Cardiac muscle cell (in vitro differentiated cells and primary cell): ENCODE measurements at places on chromosomes 6 and 20. TPM values are rescaled to one million over a fixed set of nuclear protein-coding genes. Genes with fewer than 3 reads are reported as not detected.

GRCh38 chr20:35013421-35014411 lies 58.0 kb downstream of the MYH7B start:
- DNase-seq: no peak

DNA sequence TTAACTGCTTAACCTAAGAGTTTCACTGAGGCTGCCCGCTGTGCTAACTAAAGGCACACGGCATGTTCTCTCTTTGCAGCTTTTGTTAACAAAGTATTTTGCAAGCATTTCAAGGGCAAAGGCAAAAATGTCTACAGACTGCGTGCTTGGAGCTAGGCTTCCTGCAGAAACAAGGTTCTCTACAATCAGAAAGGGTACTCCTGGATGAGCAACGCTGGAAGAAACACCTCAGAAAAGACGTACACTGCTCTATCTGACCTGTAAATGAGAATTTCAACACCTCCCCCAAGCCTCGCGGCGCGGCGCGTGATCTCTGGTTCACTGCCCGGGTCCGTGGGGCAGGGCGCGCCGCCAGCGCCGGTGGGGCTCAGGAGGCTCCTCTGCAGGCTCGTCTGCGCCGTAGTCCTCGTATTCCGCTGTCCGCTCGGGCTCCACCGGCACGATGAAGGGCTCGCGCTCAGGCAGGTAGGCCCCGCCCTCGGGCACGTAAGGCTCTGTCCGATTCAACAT lies 120.9 kb downstream of the COL12A1 start:
- DNase-seq: no peak

- no peak for DNase-seq
These were observed 287.1 kb downstream of the GMDS start for GRCh38 chr6:1958257-1958656.

DNA sequence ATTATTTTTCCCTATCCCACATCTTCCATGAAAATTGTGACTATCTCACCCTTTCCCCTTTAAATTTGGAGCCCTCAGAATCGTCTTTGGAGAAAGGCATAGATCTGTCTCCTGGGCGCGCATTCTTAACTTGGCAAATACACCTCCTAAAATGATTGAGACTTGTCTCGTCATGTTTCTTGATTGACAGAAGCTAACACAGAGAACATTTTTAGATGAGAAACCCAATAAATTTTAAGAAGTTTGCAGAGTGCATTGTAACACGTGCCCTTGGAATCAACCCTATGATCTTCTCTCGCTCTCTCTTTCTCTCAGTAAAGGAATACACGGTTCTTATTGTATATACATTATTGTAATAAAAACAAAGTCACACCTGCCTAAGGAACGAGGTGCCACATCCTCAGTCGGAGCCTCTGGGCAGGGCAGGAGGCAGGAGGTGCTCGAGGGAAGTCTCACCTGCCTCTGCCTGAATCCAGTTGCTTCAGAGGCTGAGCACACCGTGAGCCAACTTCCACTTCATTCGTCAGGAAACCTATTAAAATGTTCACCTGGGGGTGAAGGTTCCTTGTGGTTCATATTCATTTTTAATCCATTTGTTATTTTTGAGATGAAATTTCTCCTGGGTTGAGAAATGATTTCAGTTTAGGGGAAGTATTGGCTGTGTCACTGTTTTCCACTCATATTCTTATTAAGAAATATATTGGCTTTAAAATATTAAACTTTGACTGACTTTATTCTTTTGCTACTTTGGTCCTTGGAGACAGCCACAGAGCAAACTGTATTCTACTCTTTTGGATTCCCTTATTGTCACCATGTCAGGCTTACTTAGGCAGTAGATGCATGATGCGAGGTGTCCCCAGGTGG lies 90.5 kb upstream of the THBS2 start:
- no peak for DNase-seq

GRCh38 chr20:10501402-10501801 lies 66.3 kb downstream of the SLX4IP start:
- DNase-seq: peak; percentile 22

DNA sequence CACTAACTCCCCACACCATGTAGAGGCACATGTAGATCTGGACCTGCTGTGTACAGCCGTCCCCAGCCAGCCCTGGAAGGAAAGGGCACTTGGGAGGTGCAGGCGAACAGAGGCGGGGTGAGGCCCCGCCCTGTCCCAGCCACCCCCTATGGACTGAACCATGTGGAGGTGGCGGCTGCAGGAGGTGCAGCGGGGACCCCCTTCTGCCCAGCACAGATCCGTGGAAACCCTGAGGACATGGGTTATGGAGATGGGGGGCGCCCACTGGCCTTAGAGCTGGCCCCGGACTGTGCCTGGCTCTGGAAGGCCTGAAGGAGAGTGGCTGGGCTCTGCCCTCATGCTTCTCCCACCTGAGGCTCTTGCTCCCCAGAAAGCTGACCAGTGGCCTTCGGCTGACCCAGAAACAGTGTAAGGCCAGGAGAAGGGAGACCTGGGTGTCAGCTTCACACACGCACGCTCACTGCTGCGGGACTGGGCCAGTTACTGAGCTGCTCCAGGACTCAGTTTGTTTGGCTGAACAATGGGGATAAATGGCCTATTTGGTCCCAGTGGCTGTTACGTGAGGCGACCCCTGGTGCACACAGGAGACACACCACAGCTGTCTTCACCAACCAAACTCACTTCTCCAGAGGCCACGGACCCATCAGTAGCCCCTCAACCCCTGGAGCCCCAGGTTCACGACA lies 87.2 kb downstream of the GINS1 start:
- DNase-seq: no peak

Gene SLC17A2
- not detected in 2 replicates for total RNA-seq
